HT1080 (cell line): ENCODE measurements at places on chromosomes 4 and X.

GRCh38 chrX:6019076-6019475, 209.6 kb downstream of the NLGN4X start:
- DNase-seq: no peak

- no peak for DNase-seq
Measured at GRCh38 chr4:3407171-3407771, 34.5 kb upstream of the HGFAC start.

GRCh38 chr4:122041312-122041711, 89.5 kb upstream of the TRPC3 start:
- DNase-seq: no peak

- no peak for DNase-seq
Measured at GRCh38 chr4:112156112-112156511, 10.9 kb downstream of the FAM241A start.

- no peak for DNase-seq
Measured at GRCh38 chr4:122434285-122434684, 22.2 kb downstream of the IL2 start.

GRCh38 chrX:87583679-87584078, 66.1 kb downstream of the KLHL4 start:
- peak; percentile 3 for DNase-seq

GRCh38 chr4:4704267-4704666, 155.2 kb upstream of the MSX1 start:
- peak; percentile 50 for DNase-seq

DNA sequence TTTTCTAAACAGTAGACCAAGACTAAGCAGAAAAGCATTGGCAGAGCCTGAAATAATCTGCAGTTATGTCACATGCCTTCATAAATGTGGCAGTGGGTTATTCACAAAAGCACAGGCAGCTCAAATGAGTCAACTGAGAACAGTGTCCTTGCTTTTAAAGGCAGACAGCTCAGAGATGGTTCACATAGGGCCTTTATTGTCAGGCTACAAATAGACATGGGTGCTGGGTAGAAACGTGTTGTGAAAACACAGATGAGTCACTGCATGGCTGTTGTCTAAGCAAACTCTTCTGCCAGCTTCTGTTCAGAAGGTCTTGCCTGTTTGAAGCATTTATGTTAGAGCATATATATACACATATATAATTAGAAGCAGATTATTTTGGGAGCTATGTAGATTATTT, 118.0 kb downstream of the SLC4A4 start:
- DNase-seq: peak; percentile 90

DNA sequence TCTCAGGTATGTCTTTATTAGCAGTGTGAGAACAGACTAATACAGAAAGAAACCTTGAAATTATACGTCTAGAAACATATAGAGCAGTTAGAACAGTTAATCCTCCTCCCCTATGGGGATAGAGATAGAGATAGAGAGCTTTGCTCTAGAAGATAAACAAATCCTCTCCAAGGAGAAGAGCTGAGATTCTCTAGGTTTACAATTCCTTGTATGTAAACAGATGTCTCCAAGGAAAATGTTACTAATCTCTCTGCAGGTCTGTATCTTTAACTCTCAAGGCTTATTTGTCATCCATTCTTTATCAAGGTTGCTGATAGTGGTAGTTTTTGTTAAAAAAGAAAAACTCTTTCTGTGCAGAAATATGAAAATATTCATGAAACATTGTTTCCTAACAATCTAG, 282.1 kb upstream of the GIMD1 start:
- no peak for DNase-seq

GRCh38 chr4:124936427-124936826, 223.9 kb upstream of the ANKRD50 start:
- DNase-seq: no peak

DNA sequence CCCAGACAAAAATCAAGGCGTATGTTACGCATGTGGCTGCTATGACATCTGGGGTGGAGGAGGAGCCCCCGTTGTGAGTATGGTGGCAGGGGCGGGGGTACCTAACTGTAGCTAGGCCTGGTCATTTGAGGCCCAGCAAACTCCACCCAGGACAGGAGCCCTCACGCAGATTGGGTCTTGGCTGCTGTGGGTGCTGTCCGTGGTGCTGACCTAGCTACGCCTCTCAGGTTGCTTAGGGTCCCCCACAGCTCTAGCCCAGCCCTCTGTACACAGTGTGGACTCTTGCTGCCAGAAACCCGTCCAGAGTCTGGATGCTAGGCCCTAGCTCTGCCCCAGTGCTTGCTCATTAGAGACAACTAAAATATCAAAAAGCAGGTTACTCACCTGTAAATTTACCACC, 146.7 kb upstream of the PSAPL1 start:
- DNase-seq: no peak

DNA sequence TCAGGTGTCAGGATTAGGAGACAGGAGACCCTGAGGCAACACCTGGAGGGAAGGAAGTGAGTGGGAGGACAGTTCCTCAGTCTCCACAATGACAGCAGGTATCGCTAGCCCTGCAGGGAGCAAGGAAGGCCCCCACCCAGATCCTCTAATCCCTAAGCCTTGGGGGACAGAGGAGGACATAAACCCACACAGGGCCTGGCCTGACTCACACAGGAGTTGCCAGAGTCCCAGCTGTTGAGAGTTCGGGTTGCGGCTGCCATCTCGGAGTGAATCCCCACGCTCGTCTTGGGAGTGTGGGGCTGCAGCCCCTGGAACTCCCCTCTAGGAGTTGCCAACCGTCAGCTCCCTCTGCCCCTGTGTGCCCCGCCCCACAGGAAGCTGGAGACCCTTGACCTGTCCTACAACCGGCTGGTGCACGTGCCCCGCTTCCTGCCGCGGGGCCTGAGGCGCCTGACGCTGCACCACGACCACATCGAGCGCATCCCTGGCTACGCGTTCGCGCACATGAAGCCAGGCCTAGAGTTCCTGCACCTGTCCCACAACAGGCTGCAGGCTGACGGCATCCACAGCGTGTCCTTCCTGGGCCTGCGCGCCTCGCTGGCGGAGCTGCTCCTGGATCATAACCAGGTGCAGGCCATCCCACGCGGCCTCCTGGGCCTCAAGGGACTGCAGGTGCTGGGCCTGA, 9.2 kb upstream of the BGN start:
- DNase-seq: no peak

GRCh38 chr4:172850838-172851237, 317.8 kb upstream of the GALNT7 start:
- DNase-seq: peak; percentile 98

- DNase-seq: peak; percentile 82
Measured at GRCh38 chr4:165493359-165493758, 114.6 kb downstream of the CPE start.

DNA sequence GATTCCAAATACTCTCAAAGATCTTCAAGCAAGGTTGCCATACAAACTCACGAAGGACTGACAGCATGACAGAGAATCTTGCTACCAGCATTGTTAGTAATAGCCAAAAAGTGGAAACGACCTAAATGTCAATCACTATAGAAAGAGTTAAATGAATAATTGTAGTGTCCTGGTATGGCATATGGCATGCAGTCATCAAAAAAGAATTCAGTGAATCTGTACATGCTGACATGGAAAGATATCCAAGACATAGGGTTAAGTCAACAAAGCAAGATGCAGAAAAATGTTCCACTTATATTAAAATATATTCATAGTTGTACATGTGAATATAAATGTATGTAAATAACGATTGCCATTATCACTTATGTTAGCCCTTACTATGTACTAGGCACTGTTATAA, 37.6 kb downstream of the SRPX2 start:
- DNase-seq: no peak

GRCh38 chr4:80610199-80610598, 274.7 kb downstream of the CFAP299 start:
- no peak for DNase-seq

- DNase-seq: no peak
Measured at GRCh38 chrX:118964252-118964651, 10.2 kb upstream of the LONRF3 start.

GRCh38 chr4:99507762-99508161, 3.1 kb upstream of the C4orf17 start:
- peak; percentile 74 for DNase-seq

DNA sequence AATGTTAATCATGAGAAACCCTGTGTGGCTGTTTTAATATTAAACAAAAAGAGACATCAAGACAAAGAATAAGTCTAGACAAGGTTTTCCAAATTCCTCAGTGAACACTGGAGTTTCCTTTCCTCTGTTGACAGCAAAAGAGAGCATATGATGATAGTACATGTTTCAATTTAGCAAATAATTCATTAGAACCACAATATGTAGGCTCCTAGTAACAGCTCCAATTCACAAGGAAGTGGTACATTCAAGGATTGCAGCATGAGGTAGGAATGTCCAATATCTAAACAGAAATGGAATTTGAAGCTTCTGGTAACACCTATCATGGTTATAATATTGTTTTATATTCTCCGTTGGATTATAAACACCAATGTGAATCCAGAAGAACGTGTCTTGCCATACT, 203.8 kb upstream of the TECRL start:
- DNase-seq: no peak

- no peak for DNase-seq
Measured at GRCh38 chrX:4193500-4194155, 480.2 kb upstream of the PRKX start.

GRCh38 chr4:79935274-79935673, 137.8 kb downstream of the ANTXR2 start:
- DNase-seq: no peak

DNA sequence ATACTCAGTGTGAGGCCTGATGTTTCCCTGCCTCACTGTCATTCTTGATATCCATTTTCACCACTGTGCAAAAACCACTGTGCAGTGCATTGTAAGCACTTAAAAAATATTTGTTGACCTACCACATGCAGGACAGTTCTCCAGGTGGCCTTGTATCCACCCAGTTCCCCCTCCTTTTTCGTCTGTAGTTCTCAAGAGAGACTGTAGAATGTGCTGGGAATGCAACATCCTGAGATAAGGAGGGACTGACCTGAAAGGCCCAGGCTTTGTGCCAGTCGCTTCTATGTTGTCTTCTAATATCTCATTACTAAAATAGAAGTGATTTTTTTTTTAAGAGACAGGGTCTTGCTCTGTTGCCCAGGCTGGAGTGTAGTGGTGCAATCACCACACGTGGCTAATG, 21.7 kb upstream of the PAQR3 start:
- DNase-seq: no peak

- DNase-seq: no peak
Measured at GRCh38 chr4:113823291-113823659, 61.7 kb upstream of the CAMK2D start.

DNA sequence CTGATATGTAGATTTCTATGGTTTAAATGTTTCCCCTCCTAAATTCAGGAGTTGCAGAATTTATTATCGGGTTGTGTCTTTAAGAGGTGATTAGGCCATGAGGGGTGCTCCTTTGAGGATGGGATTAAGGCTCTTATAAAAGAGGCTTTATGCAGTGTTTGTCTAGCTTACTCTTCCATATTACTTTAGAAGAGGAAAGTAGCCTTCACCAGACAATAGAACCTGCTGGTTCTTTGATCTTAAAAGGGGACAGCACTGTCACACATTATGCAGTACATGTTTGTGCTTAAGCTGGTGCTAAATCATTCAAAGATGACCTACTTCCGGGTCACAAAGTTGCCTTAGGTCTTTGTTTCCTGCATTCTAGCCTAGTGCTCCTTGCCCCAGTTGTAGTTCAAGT, 81.0 kb downstream of the CPXCR1 start:
- DNase-seq: no peak

GRCh38 chrX:50211510-50211909, 6.9 kb downstream of the CCNB3 start:
- DNase-seq: peak; percentile 17

GRCh38 chr4:83440148-83440814, 15.3 kb downstream of the HELQ start:
- DNase-seq: no peak

- no peak for DNase-seq
Measured at GRCh38 chrX:145848448-145848847, 30.8 kb downstream of the SLITRK2 start.

GRCh38 chr4:6693231-6694176, at the start of gene S100P:
Gene S100P (plus strand): TSS chr4:6693878. CDS start chr4:6693933, 55 bp downstream.
- DNase-seq: no peak

GRCh38 chr4:151291485-151291884, 14.5 kb downstream of the PRSS48 start:
- peak; percentile 62 for DNase-seq

DNA sequence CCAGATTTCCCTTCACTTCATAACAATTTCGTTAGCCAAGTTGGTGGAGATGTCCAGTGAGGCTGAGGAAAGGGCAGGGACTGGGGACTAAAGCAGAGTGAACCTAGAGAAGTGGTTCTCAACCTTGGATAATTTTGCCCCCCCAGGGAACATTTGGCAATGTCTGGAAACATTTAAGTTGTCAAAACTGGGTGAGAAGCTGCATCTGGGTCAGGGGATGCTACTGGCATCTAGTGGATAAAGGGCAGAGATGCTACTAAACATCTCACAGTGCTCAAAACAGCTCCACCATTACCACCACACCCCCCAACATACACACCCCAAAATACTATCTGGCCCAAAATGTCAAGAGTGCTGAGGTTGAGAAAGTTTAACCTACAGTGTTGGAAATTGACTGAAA, 32.0 kb upstream of the FGF16 start:
- DNase-seq: no peak

DNA sequence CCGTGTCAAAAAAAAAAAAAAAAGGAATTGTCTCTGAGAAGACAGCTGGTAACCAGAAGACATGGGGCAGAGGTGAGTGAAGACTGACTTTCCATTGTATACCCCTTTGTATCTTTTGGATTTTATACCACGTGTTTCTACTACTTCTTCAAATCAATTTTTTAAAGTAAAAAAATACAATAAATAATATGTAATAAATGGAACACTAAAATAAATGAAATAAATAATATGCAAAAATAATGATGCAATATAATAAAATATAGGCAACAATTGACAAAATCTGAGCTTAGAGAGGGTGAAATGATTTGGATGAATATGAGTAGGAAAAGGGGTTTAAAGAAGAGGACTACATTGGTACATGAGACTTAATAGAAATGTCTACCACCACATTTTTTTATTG, 155.8 kb downstream of the IL15 start:
- no peak for DNase-seq

DNA sequence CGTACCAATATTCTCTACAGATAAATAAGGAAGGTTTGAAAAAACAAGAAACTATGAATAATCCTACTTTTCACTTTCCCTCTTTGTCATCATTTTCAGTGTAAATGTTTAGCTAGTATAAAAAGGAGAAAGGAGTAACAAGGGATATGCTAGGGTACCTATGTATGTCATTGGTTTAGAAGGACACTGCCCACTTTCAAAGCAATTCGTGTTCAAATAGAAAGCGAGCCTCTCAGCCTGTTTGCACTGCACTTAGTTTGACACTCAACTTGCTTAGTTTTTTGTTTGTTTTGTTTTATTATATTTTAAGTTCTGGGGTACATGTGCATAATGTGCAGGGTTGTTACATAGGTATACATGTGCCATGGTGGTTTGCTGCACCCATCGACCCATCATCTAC, 21.6 kb upstream of the RXFP1 start:
- no peak for DNase-seq

DNA sequence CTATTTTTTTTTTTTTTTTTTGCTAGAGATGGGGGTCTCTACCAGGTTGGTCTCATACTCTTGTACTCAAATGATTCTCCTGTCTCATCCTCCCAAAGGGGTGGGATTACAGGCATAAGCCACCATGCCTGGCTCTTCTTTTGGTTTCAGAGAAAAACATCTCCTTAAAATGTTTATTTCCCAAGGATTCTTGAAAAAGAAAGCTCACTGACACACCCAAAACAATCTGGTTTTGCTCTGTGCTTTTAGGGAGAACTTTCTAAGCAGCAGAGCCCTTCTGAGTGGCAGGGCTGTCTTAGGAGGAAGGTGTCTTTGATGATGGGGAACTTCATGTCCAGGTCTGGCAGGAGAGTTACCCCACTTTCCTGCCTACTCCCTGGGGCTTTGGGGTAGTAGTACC, 1.2 kb downstream of the SOD3 start:
- DNase-seq: no peak
